ENCODE measurements at places on chromosomes 11 and 22. TPM values are rescaled to one million over a fixed set of nuclear protein-coding genes. Genes with fewer than 3 reads are reported as not detected.

The CARNS1 gene
- total RNA-seq = 0.22 TPM

The CSF2RB gene
- 3.4 TPM for total RNA-seq

The ZDHHC13 gene
- 18.9 TPM for total RNA-seq

The KCNK4 gene
- not detected for total RNA-seq

The HSCB gene
- total RNA-seq = 21.2 TPM

The GUCY1A2 gene
- total RNA-seq = under 0.01 TPM

The OR52I2 gene
- total RNA-seq = not detected

The SHISA8 gene
- total RNA-seq = not detected

The DDX25 gene
- 0.11 TPM for total RNA-seq

The TLCD5 gene
- total RNA-seq = 4.8 TPM

The TEF gene
- total RNA-seq = 7.0 TPM

The CCDC86 gene
- total RNA-seq = 13.7 TPM

All from dermis lymphatic vessel endothelial cell (primary cell).